Activated CD4-positive, alpha-beta T cell treated with anti-CD3 and anti-CD28 coated beads for 4 hours (primary cell): ENCODE measurements at places on chromosomes 7 and 10.

- no peak for DNase-seq
Measured at GRCh38 chr10:113552014-113552413, 839 bp upstream of the HABP2 start.

DNA sequence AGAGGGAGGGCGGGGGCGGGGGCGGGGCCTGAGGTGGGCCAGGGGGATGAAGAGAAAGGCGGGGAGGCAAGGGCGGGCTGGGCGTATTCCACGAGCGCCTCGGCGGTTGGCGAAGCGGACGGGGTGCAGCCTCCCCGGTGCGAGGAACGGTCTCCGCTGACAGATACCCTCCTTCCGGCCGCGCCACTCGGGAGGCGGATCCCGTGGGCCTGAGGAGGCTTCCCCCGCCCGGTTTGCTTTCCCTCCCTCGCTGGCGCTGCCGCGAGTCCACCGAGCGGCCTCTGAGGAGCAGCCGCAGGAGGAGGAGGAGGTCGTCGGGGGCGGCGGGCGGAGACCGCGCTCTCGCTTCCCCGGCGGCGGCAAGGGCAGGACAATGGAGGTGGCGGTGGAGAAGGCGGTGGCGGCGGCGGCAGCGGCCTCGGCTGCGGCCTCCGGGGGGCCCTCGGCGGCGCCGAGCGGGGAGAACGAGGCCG, at the start of gene TRIM24:
TSS of gene TRIM24 (plus strand) at position 84 of the 473 bp plus-strand sequence. CDS start at position 374, 290 bp downstream.
- DNase-seq = no peak

DNA sequence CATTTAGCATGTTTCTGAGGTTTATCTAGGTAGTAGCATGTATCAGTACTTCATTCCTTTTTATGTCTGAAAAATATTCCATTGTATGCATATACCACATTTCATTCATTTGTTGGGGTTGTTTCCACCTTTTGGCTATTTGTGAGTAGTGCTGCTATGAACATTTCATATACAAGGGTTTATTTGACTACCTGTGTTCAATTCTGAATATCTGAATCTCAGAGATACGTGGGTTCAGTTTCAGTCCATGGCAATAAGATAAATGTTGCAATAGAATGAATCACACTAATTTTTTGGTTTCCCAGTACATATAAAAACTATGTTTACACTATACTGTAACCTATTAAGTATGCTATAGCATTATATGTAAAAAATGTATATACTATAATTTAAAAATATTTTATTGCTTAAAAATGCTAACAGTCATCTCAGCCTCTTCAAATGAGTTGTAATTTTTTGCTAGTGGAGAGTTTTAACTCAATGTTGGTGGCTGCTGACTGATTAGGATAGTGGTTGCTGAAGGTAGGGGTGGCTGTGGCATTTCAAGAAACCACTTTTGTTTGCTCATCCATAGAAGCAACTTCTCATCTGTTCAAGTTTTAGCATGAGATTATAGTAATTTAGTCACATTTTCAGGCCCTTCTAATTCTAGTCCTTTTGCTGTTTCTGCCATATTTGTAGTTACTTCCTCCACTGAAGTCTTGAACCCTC, 13.9 kb downstream of the PLEKHA1 start:
- DNase-seq = no peak

GRCh38 chr7:121479466-121479865, 83.4 kb upstream of the FAM3C start:
- DNase-seq = no peak

DNA sequence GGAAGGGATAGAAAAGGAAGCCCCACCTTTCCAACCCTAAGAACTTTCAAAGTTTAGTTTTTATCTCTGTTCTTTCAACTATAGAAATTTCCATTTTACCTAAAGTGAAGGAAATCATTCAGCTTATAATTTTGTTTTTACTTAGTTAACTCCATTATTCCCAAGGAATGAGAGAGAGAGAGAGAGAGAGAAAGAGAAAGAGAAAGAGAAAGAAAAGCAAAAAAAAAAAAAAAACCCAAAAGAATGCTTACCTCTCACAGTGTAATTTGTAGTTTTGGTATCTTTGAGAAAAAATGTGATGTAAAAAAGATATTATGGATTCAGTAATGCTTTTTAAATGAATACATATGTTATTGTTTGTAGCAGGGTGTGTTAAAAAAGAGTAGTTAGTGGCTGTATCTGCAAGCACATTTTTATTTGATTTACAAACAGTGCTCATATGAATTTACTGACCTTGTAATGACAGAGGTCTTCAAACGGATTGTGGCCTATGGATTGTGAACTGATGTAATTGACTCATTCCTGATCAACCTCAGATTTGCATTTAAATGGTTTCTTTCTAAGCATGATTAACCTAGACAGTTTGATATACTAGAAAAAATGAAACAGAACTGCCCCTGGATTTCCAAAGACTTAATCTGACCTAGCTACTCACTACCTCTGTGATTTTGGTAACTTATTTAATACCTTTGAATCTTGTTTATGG, 64.9 kb downstream of the LCOR start:
- no peak for DNase-seq

- no peak for DNase-seq
Measured at GRCh38 chr10:88841316-88842111, 10.1 kb downstream of the ANKRD22 start.

GRCh38 chr10:67788028-67788886, 49.7 kb downstream of the DNAJC12 start:
- DNase-seq = peak; percentile 76
